ENCODE measurements at places on chromosomes 2 and 18.

GRCh38 chr2:24842081-24843050 lies 49.1 kb downstream of the CENPO start:
- DNase-seq, result no peak

GRCh38 chr2:136741471-136741870 lies 23.9 kb upstream of the THSD7B start:
- no peak for DNase-seq

DNA sequence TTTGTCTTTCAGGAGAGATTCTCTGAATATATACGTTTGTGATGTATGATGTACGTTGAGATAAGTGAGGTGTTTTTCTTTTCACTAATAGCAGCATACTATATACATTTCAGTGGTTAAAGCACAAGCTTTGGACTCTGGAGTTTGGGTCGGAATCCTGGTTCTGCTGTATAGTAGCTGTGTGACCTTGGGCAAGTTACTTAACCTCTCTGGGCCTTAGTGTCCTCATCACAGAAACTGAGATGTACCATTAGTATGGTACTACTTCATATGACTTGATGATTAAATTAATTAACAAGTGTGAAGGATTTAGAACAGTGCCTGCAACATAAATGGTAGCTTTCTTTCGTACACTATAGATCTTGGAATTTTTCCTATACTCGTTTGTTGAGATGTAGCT lies 258.7 kb downstream of the CDCA7 start:
- DNase-seq, result no peak

GRCh38 chr2:42050703-42051542 lies 3.1 kb downstream of the PKDCC start:
- no peak for DNase-seq

DNA sequence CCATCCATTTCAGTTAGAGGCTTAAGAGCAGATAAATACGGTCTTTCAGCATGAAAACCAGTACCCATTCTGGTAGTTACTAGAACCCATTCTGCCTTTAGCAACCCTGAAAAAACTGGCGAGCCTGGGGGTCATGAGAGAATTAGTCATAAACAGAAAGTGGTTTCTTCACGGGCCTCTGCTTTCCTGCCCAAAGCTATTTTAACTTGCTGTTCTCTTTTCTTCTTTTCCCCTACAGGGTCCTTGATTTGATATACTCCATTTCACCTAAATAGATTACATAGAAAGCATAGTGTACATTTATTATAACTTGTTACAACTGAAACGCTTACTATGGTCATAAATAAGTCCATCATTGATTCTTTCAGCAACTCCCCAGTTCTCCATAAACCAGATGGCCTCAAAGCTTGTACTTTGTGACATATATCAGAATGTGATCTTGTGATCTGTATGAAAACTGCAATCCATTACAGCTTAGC lies 48.3 kb downstream of the WDFY1 start:
- no peak for DNase-seq

- no peak for DNase-seq
These were observed 55.2 kb downstream of the STK39 start for GRCh38 chr2:168191955-168192785.

Measured in HS-5 (cell line).